ENCODE measurements at places on chromosomes 6 and 20.

- DNase-seq = no peak
These were observed 10.2 kb downstream of the BTN3A1 start for GRCh38 chr6:26412228-26412627.

DNA sequence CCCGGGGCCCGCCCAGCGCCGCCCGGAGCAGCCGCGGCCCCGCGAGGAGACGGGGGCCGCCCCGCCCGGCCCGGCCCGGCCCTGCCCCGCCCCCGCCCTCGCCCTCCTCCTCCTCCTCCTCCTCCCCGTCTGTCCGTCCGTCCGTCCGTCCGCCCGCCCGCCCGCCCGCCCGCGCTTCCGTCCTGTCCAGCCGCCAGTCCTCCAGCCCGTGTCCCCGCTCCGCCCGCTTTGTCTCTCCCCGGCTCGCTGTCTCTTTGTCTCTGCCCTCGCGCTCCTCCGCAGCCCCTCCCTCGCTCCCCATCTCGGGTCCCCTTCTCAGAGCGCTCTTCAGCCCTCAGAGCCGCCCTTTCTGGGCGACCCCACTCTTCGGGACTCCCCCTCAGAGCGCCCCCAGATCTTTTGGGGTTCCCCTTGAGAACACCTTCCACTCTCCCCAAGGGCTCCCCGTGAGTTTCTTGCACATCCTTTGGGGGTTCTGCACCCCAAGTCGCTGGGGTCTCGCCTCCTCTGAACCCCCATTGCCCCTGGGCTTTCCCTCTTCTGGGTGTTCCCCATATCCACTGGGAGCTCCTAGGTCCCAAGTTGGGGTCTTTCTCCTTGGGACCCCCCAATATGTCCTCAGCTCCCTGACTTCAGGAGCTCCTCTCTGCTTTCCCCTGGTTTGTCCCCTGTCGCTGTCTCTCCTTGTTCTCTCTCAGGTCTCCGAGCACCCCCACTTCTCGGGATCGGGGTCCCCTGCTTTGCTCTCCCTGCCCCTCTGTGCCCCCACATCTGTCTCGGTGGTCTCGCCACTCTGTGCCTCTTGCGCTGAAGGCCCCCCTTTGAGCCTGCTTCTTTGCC lies 79.5 kb upstream of the MYL9 start:
- DNase-seq = peak; percentile 77

DNA sequence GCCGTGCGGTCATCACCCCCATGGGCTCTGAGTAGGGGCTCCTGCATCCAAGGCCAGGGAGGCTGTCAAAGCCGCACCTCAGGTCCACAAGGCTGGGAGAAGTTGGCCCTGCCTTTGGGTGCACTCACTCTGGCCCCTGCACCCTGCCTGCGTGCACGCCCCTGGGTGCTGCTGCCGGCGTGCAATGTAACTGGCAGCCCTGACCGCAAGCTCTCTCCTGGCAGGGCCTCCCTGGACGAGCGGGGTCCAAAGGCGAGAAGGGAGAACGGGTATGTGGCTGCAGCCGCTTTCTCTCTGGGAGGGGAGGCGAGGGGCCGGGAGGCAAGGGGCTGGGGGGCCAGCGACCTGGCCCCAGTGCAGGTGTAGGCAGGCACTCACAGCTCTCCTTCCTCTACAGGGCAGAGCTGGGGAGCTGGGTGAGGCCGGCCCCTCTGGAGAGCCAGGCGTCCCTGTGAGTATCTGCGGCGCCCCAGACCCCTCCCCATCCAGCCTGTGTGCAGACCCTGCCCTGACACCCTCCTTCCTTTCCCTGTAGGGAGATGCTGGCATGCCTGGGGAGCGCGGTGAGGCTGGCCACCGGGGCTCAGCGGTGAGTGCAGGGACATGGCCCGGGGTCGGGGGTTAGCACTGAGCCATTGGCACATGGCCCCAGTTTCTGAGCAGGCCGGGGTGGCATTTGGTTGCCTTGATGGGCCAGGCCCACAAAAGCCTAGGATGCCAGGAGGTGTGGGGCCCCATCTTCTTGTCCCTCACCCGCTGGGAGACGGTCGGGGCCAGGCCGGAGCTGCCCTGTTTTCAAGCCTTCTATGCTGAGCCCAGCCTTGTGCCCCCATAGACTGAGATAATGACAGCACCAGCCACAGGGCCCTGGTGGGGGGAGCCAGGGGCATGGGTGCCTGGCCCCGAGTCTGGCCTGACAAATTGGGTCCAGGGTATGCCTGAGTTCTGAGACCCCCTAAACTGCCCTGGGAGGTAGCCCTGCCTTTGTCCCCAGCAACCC lies 12.7 kb downstream of the COL9A3 start:
- DNase-seq = no peak

DNA sequence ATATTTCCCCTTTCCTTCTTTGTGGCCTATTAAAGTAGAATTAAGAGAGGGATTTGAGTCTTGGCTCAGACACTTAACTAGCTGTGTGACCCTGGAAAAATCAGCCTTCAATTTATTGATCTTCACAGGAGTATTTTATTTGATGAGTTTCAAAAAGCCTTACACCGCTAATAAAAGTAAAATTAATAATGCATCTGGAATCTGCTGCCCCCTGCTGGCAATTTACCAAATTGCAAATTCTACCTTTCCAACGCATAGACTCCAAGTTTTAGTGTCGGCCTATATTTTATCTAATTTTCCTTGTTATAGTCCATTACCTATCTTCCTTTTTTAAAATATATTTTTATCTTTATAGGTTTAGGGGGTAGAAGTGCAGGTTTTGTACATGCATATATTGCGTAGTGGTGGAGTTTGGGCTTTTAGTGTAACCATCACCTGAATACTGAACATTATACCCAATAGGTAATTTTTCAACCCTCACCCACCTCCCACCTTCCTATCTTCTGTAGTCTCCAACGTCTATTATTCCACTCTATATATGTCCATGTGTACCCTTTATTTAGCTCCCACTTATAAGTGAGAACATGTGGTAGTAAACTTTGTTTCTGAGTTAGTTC lies 46.3 kb downstream of the GOPC start:
- peak; percentile 61 for DNase-seq

DNA sequence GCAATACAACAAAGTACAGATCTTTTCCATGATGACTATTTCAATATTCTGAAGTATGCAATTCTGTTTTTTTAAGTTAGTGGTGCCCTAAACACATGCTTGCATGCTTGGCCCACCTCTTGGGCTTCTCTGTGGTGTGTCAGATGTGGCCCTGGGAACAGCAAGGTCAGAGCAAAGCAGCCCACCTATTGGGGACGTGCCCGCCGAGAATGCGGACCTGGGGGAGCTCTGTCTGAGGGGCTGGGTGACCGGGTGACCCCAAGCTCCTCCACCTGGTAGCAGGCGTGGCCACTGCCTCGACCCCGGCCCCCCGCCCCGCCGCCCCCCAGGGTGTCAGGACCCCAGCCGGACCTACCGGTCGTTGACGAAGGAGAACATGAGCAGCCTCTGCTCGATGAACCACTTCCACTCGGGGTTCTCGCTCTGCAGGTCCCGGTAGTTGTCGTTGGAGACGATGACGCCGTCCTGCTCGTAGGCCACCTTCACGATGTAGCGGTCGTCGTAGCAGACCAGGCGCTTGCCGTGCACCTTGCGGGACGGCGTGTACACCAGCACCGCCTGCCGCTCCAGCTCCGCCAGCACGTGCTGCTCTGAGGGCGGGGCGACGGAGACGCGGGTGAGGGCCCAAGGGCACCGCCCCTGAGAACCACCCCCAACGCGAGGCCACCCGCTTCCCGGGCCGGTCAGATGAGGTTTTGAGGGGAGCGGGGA lies 28.3 kb downstream of the ZC3H12D start:
- no peak for DNase-seq

DNA sequence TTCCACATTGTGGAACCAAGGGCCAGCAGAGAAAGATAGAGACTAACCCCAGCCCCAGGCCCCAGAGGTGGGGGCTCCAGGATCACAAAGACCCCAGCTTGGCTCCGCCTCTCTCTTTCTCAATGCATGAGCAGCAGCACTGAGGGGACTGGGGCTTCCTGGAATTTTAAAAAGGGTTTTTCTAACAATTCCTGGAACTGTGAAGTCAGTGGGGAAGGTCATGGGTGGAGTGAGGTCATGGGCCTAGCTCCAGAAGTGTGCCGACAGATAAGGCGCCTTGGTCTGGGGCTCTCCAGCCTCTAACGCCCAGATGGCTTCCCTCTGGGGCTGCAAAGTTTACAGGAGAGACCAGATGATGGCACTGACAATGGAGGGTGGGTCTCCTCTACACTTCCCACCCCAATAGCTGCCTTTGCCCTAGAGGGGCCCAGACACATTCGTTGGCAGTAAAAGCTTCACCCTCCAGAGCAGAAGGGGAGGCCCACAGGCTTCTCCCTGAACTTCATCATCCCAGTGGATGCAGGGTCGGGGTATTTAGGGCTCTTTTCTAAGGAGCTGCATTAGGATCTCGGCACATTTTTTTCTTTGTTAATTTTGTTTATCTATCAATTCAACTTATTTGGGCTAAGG lies 46.9 kb upstream of the CD93 start:
- no peak for DNase-seq

DNA sequence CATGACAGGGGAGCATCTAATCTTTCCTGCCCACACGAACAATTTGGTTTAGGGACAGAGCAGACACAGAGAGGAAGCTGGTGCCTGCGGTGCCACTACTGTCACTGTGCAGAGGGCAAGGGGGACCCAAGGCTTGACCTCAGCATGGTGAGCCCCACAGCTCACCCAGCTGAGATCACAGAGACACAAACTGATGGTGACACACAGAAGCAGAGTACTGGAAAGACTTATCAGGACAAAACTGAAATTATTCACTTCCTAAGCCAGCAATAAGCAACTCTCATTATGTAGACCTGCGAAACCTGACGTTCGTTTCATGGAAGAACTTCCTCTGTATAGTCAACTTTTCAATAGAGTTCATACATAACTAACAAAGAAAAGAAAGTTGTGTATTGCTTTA lies 86.1 kb downstream of the HUS1B start:
- no peak for DNase-seq

GRCh38 chr20:46755483-46756413 lies 46.3 kb downstream of the SLC2A10 start:
- no peak for DNase-seq

DNA sequence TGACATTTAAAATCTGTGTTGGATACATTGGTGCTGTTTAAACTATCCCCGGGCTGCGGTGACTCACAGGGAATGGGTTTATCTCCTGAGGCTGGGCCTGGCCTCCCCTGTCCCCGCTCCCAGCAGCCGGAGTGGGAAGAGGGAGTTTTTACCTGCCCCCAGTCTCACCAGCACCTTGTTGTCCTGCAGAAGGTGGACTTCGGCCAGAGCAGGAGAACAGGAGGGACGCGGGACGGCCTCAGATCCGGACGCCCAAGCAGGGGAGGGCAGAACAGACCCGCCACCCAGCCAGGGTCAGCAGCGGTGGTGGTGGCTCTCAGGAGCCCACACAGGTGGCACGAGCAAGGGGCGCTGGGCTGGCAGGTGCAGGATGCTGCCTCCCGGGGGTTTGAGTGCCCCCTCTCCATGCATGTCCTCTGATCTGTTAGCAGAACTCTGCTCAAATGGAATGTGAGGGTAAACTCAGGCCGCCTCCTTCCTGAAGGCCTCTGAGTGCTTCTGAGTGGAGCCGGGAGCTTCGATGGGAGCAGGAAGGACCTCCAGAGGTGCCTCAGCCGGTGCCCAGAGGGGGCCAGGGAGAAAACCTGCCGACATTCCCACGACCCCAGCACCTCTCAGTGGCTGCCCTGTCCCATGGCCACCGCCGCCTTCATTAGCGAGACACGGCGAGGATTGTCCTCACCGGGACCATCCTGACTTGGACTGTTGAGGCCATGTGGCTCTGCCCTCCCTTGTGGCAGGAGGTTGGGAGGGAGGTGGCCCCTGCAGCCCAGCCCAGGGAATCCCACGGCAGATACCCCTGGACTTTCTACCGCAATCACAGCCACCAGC lies 43.4 kb upstream of the MRGBP start:
- no peak for DNase-seq

DNA sequence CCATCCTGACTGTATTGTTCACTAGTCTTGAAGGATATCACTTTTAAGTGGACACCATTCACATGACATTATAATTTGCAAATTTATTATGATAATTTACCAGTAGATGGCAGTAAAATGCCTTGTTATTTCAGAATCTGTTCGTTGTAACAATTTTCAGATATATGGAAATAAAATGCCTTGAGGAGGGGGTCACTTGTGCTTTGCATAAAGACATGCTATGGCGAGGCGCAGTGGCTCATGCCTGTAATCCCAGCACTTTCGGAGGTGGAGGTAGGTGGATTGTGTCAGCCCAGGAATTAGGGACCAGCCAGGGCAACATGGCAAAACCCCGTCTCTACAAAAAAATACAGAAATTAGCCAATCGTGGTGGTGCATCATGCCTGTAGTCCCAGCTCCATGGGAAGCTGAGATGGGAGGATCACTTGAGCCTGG lies 9.0 kb upstream of the NCOA6 start:
- DNase-seq = no peak

GRCh38 chr6:26235302-26235670 lies 129.7 kb upstream of the BTN3A2 start:
- DNase-seq = no peak

DNA sequence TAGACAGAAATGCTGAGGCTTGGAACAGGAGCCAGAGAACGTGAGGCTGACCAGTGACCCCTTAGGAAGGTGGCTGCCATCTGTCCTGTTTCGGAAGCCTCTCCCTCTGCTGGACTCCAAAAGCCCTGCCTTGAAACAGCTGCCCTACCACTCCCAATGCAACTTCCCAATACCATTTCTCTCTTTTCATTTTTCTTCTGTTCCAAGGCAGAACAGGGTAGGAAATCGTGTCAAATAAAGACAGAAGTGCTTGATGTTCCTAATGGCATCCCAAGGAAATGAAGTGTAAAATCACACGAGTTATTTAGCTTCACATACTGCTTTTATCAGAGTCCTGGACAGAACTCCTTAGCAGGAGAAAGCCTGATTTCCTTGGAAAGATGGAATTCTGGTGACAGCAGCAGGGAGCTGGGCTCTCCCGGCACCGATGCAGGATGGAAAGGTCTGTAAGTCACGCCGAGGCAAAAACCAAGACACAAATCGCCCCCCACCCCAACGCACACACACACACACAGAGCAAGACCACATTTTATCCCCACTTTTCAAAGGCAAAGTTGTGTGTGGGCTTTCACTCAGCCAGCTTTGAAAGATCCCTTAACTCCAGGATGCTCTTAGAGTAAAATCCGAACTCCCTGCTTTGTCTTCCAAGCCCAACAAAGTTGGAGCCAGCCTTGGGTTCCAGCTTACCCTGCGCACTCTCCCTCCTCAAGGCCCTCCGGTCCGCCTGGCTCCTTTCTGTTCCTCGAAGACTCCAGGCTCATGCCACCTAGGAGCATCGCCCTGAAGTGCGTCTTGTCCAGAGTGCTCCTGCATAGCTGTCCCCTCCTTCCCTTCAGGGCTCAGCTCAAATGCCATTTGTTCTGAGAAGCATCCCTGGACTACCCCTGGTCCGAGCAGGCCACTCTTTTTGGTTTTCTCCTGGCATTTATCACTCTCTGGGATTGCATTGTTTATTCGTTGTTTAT lies 11.6 kb upstream of the STX16 start:
- DNase-seq = peak; percentile 2

- no peak for DNase-seq
These were observed 25.9 kb downstream of the GNAS start for GRCh38 chr20:58878399-58878798.

GRCh38 chr6:148831531-148831930 lies 84.7 kb downstream of the UST start:
- DNase-seq = no peak

Data from ovary (tissue), 10 donors.